ENCODE measurements at places on chromosomes 2 and 18.

GRCh38 chr2:120344214-120344975 is 1.5 kb upstream of the INHBB start:
- no peak for DNase-seq

GRCh38 chr18:58922995-58923394 is 58.3 kb downstream of the ZNF532 start:
- no peak for DNase-seq

DNA sequence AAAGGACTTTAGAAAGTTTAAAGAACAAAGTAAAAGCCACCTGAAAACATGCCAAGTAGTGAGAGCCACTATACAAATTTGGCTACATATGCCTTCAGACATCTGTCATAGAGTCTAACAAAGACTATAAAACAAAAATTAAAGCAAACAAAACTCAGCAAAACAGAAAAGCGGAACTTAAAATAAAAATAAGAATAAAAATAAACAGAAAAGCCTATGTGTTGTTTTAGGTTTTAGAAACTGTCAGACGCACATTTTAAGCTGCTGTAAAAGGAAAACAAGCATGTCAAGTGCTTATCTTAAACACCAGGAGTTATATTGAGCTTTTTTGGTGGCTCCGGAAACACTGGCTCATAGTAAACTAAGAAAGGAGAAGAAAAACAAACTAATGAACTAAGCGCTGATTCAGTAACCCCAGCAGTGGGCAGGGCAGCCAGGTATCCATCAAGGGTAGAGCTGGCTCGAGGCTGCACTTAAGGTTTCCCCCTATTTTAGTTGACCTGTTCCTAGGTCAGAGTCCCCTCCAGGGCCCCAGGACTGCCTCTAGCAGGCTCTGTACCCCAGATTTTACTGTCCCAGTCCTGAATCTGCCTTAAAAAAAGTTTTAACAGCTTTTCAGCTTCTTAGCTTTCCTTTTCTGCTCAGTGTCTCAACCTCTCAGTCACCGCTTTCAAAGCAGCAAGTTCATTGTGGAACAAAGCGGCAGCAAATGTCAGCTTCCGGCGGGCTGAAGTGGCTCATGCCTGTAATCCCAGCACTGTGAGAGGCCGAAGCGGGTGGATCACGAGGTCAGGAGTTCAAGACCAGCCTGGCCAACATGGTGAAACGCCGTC is 15.4 kb upstream of the RMC1 start:
- no peak for DNase-seq

GRCh38 chr2:238912228-238912915 is 64.5 kb downstream of the TWIST2 start:
- no peak for DNase-seq

DNA sequence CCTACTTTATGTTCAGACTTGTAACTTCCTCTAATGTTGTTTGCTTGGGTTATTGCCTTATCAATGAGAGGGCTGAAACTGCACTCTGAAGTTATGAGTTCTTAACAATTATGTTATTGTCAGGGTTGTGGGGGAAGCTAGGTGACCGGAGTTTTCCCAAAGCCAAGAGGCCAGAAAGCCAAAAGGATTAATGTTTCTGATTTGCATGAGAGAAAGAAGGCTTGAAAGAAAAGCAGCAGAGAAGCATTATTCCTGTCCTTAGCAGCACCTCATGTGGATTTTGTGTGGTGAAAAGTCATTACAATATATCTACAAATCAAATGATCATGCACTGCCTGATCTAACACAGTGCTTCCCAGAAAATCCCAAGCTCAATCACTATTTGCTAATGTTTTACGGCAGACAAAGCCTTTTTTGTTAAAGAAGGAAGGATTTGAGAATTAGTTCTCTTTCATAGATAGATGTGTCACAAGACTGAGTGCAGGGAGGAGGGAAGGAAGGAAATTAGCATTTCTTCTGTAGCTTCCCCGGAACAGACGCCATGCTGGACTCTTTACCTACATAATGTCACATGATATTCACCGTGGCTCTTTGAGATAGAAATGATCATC is 203.2 kb downstream of the ALK start:
- DNase-seq, result no peak

DNA sequence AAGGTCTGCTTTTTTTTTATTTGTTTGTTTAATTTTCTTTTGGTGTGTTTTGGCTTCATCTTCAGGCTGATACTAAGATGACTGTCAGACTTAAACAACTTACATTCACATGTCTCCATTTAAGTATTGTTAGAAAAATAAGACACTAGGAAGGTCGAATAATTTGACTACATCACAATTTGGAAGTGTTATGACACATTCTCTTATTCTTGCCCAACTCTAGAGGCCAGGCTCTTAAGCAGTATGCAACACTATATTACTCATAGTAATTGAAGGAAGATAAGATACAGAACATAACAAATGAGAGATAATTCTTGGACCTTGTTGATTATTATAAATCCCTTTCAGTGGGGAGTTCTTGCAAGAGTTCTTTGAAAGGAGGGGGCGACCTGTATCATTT is 295.3 kb upstream of the COL3A1 start:
- DNase-seq, result no peak

DNA sequence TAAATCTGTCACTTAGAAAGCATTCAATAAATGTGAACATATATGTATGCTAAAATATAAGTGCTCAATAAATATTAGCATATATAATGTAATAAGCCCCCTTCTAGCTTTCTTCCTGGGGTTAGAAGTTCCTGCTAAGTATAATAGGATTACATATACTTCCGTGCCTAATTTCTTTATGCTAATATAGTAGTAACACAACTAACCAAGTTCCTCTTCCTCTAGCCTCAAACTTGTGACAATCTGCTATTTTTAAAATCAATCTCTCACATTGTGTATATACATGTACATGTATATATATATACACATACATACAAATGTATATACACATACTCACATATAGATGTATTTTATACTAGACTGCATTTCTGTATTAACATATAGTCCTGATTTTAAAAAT is 32.2 kb downstream of the TLK1 start:
- no peak for DNase-seq

GRCh38 chr18:3624935-3625741 is 175.2 kb downstream of the TGIF1 start:
- DNase-seq, result no peak

GRCh38 chr2:212905640-212906201 is 245.7 kb downstream of the IKZF2 start:
- no peak for DNase-seq

DNA sequence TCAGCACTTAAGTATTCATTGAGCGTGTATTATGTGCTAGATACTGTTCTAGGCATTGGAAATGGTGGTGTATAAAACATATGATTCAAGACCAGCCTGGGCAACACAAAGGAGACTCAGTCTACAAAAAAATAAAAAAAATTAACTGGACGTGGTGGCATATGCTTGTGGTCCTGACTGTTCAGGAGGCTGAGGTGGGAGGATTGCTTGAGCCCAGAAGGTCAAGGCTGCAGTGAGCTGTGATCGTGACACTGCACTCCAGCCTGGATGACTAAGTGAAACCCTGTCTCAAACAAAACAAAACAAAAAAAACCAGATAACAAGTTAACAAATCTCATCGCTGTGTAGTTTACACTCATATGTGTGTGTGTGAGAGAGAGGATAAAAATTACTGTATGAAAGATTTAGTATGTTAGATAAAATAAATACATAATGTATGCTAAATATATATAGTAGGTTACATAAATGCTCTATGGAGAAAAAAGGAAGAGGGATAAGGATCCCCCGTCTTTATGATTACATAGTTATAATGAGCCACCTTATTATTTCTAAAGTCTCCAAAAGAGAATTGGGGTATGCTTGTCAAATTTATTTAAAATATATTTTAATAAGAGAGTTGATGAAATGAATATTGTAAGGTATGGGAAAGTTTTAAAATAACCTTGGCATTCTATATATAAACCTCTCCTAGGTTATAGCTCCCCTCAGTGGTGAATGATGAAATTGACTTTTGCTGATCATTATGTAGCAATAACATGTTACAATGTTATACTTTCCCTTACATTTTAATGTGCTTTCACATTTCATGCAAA is 69.2 kb downstream of the EHBP1 start:
- peak; percentile 48 for DNase-seq

GRCh38 chr2:120419073-120419472 is 73.1 kb downstream of the INHBB start:
- no peak for DNase-seq

DNA sequence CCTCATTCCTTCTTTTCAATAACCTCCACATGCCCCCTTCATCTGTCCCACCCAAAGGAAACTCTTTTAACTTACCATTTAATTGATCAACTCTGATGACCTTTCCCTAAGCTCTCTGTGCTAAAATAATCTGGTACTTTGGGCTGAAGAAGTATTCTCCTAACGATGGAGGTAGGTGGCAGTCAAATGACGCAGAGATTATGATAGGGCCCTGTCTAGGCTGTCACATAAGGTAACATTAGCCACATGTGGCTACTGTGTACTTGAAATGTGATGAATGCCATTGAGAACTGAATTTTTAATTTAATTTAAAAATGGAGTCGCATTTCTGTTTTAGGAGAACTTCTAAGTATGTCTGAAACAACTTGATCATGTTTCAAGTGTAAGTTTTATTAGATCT is 140.5 kb upstream of the TNP1 start:
- DNase-seq, result no peak

DNA sequence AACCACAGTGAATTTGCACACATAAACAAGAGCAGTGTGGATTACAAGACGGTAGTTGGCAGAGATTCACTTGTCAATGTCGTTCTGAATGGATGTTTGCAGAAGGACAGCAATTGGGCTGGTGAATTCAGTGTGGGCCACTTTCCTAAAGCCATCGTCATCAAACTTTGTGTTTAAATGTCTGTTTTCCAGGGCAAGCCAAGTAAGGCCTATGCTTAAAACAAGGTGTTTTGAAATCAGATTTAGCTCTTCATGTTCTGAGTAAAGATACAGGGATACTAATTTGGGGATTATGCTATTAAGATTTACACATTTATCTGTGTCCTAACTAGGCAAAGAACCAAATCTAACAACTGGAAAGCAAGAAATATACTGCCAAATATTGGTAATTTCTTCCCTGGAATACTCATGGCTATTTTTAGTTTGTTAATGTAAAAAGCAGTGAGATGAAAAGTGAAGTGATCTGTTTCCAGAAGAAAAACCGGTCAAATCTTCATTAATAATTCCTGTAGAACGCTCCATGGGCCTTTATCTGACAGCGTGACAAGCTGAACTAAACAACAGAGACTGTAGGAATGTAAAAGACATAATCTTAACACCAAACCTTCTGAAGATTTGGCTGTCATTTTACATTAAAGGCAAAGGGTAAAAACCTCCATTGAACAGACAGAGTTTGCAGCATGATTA is 175.7 kb downstream of the ICOS start:
- DNase-seq, result no peak

- no peak for DNase-seq
Measured at GRCh38 chr18:49441338-49441938, 19.0 kb downstream of the DYM start.

GRCh38 chr2:118202707-118203303 is 114.5 kb downstream of the INSIG2 start:
- DNase-seq, result peak; percentile 53
